ENCODE measurements at places on chromosomes 16 and 17. TPM values are rescaled to one million over a fixed set of nuclear protein-coding genes. Genes with fewer than 3 reads are reported as not detected.

The SDR42E2 gene
- not detected for total RNA-seq

The KRT32 gene
- total RNA-seq: not detected

The PRSS33 gene
- total RNA-seq: 0.20 TPM

DNA sequence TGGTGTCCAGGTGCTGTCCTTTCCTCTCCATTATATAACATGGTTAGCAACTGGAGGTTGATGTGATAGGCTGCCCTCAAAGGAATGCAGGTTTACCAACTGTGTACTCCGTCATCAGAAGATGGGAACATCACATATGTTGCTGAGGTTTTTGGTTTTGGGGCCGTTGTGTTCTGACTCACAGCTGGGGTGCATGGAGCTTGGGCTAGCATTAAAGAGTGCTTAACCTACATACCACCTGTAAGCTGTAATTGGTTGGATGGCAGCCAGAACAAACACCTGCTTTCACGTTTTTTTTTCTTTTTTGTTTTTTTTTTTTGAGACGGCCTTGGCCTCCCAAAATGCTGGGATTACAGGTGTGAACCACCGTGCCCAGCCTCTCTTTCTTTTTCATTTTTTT, 20.9 kb downstream of the TMEM11 start:
- H3K27me3 ChIP-seq: no peaks in the 10 kb centered on the region
- H3K4me3 ChIP-seq: no peak overlapping the region
- peaks cover 8% of the 10 kb centered on the region for H3K4me1 ChIP-seq
- peaks cover 6% of the 10 kb centered on the region for H3K36me3 ChIP-seq

DNA sequence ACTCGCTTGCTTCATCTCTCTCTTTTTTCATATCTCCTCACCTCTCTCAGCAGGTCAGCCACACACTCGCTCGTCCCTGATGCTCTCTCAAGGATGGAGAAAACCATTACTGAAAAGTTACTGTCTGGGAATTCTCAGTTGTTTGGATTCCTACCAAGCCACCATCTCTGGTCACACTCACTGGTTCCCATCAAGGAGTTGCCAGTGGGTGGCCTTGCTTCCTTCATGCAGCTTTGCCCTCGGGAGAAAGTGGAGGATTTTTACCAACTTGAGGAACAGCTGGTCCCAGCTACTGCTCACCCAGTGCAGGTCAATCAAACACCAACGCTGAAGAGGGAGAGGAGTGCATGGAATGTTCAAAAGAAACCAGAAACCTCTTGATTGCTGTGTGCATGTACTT, 25.3 kb downstream of the MEOX1 start:
- no peaks in the 10 kb centered on the region for H3K4me1 ChIP-seq
- no peaks in the 10 kb centered on the region for H3K36me3 ChIP-seq
- H3K4me3 ChIP-seq: no peak overlapping the region
- no peaks in the 10 kb centered on the region for H3K27me3 ChIP-seq

GRCh38 chr17:81980707-81981343, 3.4 kb downstream of the ASPSCR1 start:
- peaks cover 30% of the 10 kb centered on the region for H3K36me3 ChIP-seq
- H3K4me3 ChIP-seq: no peak overlapping the region
- no peaks in the 10 kb centered on the region for H3K27me3 ChIP-seq
- H3K4me1 ChIP-seq: peaks cover 32% of the 10 kb centered on the region

GRCh38 chr17:9439851-9440250, 135.8 kb downstream of the STX8 start:
- H3K27ac ChIP-seq: no peak overlapping the region
- no peak overlapping the region for H3K4me3 ChIP-seq
- H3K4me1 ChIP-seq: no peaks in the 10 kb centered on the region

DNA sequence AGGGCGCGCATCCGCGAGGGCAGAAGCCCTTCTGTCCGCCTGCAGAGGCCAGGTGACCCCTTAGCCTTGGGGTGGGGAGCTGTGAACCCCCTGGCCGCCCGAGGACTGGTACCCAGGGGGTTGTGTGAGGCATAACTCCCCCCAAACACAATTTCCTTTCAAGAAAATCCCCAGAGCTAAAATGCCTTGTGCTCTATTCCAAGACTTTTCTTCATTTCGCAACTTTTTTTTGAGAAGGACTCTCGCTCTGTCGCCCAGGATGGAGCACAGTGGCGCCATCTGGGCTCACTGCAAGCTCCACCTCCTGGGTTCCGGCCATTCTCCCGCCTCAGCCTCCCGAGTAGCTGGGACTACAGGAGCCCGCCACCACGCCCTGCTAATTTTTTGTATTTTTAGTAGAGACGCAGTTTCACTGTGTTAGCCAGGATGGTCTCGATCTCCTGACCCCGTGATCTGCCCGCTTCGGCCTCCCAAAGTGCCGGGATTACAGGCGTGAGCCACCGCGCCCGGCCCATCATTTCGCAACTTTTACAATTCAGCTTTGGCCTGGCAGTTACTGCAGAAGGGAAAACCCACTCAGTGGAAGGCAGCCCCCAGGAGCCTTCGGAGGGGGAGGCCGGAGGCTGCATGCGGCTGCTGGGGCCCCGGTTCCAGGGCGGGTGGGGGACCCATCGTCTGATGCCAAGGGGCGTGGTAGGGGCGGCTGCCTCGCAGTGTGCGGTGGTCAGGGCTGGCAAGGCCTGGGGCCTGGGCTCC, 963 bp upstream of the APRT start:
- H3K4me1 ChIP-seq: peaks cover 33% of the 10 kb centered on the region
- peak overlapping the region; percentile 92 for H3K4me3 ChIP-seq
- peaks cover 22% of the 10 kb centered on the region for H3K36me3 ChIP-seq
- DNase-seq: peak; percentile 84
- H3K27me3 ChIP-seq: no peaks in the 10 kb centered on the region

DNA sequence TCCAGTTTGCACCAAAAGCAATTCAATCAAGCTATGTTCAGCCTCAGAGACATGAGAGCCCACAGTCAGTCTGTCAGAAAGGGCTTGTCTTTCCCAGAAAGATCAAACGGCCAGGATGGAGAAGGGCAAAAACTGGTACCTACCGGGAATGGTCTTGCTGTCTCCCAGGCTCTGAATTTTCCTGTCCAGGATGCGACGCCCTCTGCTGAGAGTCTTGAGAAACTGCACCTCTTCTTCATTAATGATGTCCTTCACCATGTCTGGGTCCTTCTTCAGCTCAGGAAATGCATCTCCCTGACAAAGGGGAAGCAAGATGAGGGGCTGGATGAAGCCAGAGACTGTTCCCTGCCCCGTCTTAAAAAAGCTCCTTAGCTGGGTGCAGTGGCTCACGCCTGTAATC, 15.8 kb upstream of the EXOSC6 start:
- H3K27me3 ChIP-seq: no peaks in the 10 kb centered on the region
- no peaks in the 10 kb centered on the region for H3K4me1 ChIP-seq
- H3K4me3 ChIP-seq: no peak overlapping the region
- H3K27ac ChIP-seq: no peak overlapping the region
- H3K36me3 ChIP-seq: peaks cover 98% of the 10 kb centered on the region

GRCh38 chr17:79657036-79657435, 46.2 kb upstream of the RBFOX3 start:
- no peaks in the 10 kb centered on the region for H3K27me3 ChIP-seq
- H3K4me1 ChIP-seq: no peaks in the 10 kb centered on the region
- H3K4me3 ChIP-seq: no peak overlapping the region
- no peaks in the 10 kb centered on the region for H3K36me3 ChIP-seq
- no peak overlapping the region for H3K27ac ChIP-seq

GRCh38 chr16:191831-192230, 11.6 kb downstream of the HBQ1 start:
- no peak overlapping the region for H3K27ac ChIP-seq
- H3K4me1 ChIP-seq: no peaks in the 10 kb centered on the region
- DNase-seq: no peak
- H3K36me3 ChIP-seq: peaks cover 96% of the 10 kb centered on the region

- H3K36me3 ChIP-seq: no peaks in the 10 kb centered on the region
- DNase-seq: no peak
- no peak overlapping the region for H3K27ac ChIP-seq
- peaks cover 44% of the 10 kb centered on the region for H3K27me3 ChIP-seq
- peaks cover 64% of the 10 kb centered on the region for H3K4me1 ChIP-seq
Observed at GRCh38 chr17:56595831-56596690, 2.6 kb downstream of the NOG start.

DNA sequence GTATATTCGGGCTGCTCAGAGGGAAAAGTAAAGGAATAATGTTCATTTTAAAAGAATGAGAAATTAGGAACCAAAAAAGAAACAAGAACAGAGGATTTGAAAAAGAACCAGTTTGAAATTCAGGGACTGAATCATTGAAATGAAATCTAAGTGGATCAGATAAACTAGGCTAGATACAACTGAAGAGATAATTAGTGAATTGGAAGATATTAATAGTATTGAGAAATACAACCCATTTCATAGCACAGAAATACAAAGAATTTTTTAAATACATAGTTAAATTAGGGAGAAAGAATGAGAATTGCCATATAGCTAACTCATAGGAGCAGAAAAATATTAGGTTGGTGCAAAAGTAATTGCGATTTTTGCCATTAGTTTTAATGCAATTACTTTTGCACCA, 117.3 kb upstream of the NOL11 start:
- no peaks in the 10 kb centered on the region for H3K36me3 ChIP-seq
- no peaks in the 10 kb centered on the region for H3K27me3 ChIP-seq
- no peak for DNase-seq
- H3K27ac ChIP-seq: no peak overlapping the region

DNA sequence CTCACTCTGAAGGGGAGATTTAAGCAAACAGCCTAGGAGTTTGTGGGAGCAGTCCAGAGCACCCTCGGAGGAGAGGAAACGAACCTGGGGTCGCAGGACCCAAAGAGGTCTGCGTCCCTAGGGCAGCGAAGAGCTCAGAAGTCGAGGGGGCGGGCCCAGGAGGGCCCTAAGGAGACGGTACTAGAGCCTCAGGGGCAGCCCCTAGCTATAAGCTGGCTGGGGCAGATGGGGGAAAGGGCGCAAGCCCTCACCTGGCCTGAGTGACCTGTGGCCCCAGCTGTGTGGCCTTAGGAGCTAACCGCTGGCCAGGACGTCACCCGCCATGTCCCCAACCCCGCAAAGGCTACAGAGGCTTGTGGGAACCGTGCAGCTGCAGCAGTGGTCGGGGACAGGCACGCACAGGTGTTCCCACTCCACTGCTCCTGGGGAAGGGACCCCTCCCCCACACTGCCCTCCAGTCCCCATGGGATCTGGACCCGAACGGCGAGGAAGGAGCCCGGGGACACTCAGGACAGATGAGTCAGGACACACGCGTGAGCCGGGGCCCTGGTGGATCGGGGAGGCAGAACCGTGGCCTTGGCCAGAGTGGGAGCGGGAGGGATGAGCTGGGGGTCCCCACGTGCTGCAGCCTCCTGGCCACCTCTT, 2.0 kb upstream of the CTRB2 start:
- peak; percentile 65 for DNase-seq
- no peak overlapping the region for H3K4me3 ChIP-seq
- no peaks in the 10 kb centered on the region for H3K36me3 ChIP-seq
- H3K4me1 ChIP-seq: no peaks in the 10 kb centered on the region
- H3K27ac ChIP-seq: no peak overlapping the region

Measured in upper lobe of left lung (tissue), 6 donors.